ENCODE measurements at places on chromosomes 4 and X.

- no peak overlapping the region for H3K4me3 ChIP-seq
- DNase-seq, result peak; percentile 99
- H3K27me3 ChIP-seq, result no peaks in the 10 kb centered on the region
- H3K27ac ChIP-seq, result peak overlapping the region; percentile 84
Measured at GRCh38 chr4:87865960-87866598, 33.3 kb downstream of the MEPE start.

GRCh38 chr4:16686195-16686594 lies 212.2 kb downstream of the LDB2 start:
- H3K4me3 ChIP-seq, result no peak overlapping the region
- DNase-seq, result no peak
- no peak overlapping the region for H3K27ac ChIP-seq

DNA sequence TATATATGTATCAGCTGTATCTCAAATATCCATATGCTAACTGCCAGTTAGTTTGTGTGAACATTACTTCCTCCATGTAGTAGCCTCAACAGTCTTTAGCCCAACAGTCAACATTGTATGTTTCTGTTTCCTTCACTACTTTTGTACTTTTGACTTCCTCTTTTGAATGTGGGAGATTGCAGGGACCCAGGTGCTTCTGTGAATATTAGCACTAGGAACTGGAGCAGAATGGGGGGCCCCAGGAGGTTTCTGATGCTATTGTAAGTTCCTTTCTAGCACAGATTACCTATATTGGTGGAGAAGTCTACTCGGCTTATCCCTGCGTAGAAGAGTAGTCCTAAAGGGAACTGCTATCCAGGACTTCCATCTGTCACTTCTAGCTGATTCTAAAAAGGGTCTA lies 2.3 kb downstream of the PLAC8 start:
- no peak overlapping the region for H3K27ac ChIP-seq
- no peak for DNase-seq

- H3K27ac ChIP-seq, result no peak overlapping the region
- no peaks in the 10 kb centered on the region for H3K36me3 ChIP-seq
- no peak for DNase-seq
- peaks cover 5% of the 10 kb centered on the region for H3K4me1 ChIP-seq
Measured at GRCh38 chr4:158801066-158801465, 32.2 kb downstream of the FNIP2 start.

- peak; percentile 36 for DNase-seq
- H3K27me3 ChIP-seq, result no peaks in the 10 kb centered on the region
- no peak overlapping the region for H3K4me3 ChIP-seq
- H3K27ac ChIP-seq, result no peak overlapping the region
- H3K36me3 ChIP-seq, result no peaks in the 10 kb centered on the region
- H3K4me1 ChIP-seq, result no peaks in the 10 kb centered on the region
Measured at GRCh38 chrX:23554304-23554703, 113.0 kb upstream of the PRDX4 start.

DNA sequence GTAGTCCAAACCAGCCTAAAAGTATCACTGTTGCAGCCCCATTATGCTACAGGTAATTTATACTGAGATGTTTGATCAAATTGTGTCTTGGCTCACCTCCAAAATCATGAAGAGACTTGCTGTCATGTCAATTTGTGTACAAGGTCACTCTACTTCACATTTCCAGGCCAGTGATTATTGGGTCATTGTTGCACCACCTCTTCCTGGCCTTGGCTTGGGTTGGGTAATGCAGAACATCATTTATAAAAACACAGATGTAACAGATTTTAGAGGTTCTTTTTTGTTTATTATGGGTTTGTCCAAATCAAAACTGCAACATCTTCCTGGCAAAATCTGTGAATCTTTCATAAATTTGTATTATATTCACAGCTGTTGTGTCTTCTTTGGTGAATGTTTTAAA lies 459.5 kb downstream of the ANKRD50 start:
- no peak overlapping the region for H3K27ac ChIP-seq
- H3K27me3 ChIP-seq, result no peaks in the 10 kb centered on the region
- H3K4me3 ChIP-seq, result no peak overlapping the region
- no peaks in the 10 kb centered on the region for H3K4me1 ChIP-seq
- no peak for DNase-seq

GRCh38 chrX:26788402-26788998 lies 572.5 kb downstream of the MAGEB5 start:
- H3K4me3 ChIP-seq, result no peak overlapping the region
- no peaks in the 10 kb centered on the region for H3K27me3 ChIP-seq
- H3K4me1 ChIP-seq, result no peaks in the 10 kb centered on the region

Measured in mesendoderm (in vitro differentiated cells).